ENCODE measurements at places on chromosomes 1 and 21. TPM values are rescaled to one million over a fixed set of nuclear protein-coding genes. Genes with fewer than 3 reads are reported as not detected.

The LDLRAD1 gene
- 0.24 TPM for total RNA-seq

The CFHR3 gene
- total RNA-seq: not detected

DNA sequence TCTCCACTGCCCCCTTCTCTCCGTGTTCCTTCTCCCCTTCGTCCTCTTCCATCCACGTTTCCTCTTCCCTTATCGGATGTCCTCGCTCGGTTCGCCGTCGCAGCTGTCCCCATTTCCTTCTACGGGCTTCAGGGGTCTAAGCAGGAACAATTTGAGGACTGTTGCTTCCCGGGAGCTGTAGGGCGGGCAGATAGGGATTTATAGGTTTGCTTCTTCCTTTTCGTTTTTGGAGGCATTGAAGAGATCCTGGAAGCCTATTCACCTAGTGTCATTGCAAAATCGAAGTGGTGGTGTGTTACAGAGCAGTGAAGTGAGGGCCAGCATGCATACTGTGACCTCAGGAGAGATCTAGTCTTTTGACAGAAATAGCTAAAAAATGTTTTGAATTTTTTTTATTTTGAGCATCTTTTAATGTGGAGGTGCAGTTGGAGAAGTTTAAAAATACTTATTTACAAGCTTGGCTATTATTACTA lies 897 bp downstream of the ZYG11B start:
- peak; percentile 27 for DNase-seq

DNA sequence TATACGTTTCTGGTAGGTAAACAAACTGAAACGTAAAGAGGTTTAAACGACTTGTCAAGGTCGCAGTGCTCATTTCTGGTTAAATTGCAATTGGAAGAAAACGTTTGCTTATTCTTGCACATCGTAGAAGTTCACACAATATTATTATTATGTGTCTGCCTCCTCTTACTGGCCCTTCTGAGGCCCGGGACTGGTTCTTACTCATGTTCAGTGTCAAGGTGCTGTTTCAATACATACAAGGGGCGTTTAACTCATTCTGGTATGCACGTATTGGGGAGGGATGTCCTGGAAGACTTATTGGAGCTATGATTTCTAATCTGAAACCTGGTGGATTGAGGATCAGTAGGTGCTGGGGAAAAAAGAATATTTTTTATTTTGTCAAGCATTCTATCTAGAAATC lies 932 bp downstream of the RPF1 start:
- DNase-seq: no peak

GRCh38 chr1:183986941-183987340 lies 50.6 kb downstream of the COLGALT2 start:
- no peak for DNase-seq

- peak; percentile 16 for DNase-seq
These were observed 11.0 kb downstream of the COL6A1 start for GRCh38 chr21:45992301-45993209.

DNA sequence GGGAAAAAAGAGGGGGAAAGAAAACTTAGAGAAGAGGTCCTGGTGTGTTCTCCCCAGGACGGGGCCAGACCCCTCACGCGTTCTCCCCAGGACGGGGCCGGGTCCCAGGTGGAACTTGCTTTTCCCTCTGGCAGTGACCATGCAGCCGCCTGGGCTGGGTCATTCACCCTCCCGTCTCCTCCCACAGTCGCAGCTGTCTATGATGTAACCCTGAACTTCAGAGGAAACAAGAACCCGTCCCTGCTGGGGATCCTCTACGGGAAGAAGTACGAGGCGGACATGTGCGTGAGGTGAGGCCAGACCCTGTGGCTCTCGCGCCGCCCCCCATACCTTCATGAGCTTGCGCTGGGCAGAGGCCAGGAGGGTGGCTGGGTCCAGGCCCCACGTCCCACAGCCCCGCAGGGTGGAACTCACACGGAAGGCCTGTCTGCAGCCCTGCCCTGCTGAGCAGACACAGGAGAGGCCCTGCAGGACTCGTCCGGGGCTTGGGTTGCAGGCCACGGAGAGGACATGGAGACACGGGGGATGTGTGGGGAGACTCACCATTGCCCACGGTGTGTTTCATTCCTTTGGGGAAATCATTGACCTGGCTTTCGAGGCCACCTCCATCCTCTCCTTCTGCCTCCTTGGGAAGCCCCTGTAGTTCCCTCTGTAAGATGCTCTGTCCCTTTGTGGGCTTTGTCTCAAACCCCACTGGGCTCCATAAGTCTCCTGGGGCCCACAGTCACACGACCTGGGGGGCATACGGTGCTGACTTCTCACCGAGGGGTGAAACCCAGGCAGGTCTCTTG lies 40.7 kb upstream of the TRAPPC10 start:
- no peak for DNase-seq

- DNase-seq: no peak
These were observed 120.5 kb downstream of the TMEM53 start for GRCh38 chr1:44553771-44554170.

Measured in colonic mucosa (tissue), 4 donors.